Stimulated activated CD8-positive, alpha-beta memory T cell treated with anti-CD3 and anti-CD28 coated beads, Interleukin-2, amount 100 ng/mL, for 1 hour (primary cell): ENCODE measurements at places on chromosomes 6 and 20.
A peak's percentile ranks its signal among the peaks of the same experiment; 100 is the strongest.

GRCh38 chr6:113495521-113495920 lies 361.6 kb upstream of the MARCKS start:
- DNase-seq, result no peak

GRCh38 chr6:136307351-136307750 lies 17.7 kb upstream of the BCLAF1 start:
- no peak for DNase-seq

- DNase-seq, result no peak
These were observed 15.8 kb downstream of the POM121L2 start for GRCh38 chr6:27296106-27296783.

- no peak for DNase-seq
These were observed 155.8 kb downstream of the MBOAT1 start for GRCh38 chr6:20056350-20056992.

GRCh38 chr6:45685076-45685475 lies 307.3 kb upstream of the SUPT3H start:
- DNase-seq, result no peak

- DNase-seq, result no peak
These were observed 32.3 kb upstream of the PLEKHG1 start for GRCh38 chr6:150567380-150567779.

- DNase-seq, result no peak
These were observed 10.9 kb downstream of the MOCS1 start for GRCh38 chr6:39923394-39923793.

- DNase-seq, result no peak
These were observed 52.1 kb downstream of the YTHDF1 start for GRCh38 chr20:63163596-63164483.

DNA sequence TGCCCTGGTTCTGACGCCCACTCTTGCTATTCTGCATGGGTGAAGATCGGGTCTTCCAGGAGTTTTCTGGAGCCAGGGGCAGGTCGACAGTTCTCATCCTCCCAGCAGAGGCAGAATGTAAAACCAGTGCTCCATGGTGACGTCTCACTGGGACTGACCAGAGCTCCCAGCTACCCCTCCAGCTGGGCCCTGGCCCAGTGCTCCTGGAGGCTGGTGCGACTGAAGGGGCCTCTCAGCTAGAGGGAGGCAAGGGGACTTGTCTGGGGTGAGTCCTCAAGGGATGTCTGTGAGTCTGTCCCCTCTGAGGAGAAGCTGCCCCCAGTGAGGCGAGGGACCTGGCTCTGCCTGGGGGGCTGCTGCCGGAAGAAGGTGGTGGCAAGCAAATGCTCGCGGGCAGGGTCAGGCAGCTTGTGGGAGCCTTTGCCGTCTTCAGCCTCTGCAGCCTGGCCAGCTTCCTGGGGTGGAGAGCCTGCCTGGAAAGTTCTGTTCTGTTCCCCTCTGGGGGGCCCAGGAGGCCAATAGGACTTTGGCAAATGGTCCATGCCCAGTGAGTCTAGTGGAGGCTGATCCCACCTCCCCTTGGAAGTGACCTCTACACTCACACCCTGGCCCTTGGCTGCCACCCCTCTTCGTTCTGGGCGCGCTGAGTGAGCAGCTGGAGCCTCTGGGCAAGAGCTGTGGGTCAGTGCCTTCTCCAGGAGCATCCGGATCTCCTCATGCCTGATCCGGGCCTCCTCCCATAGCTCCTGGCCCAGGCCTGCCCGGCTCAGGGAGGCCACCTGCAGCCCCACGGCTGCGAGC lies 47.5 kb downstream of the KIAA1755 start:
- DNase-seq, result no peak

DNA sequence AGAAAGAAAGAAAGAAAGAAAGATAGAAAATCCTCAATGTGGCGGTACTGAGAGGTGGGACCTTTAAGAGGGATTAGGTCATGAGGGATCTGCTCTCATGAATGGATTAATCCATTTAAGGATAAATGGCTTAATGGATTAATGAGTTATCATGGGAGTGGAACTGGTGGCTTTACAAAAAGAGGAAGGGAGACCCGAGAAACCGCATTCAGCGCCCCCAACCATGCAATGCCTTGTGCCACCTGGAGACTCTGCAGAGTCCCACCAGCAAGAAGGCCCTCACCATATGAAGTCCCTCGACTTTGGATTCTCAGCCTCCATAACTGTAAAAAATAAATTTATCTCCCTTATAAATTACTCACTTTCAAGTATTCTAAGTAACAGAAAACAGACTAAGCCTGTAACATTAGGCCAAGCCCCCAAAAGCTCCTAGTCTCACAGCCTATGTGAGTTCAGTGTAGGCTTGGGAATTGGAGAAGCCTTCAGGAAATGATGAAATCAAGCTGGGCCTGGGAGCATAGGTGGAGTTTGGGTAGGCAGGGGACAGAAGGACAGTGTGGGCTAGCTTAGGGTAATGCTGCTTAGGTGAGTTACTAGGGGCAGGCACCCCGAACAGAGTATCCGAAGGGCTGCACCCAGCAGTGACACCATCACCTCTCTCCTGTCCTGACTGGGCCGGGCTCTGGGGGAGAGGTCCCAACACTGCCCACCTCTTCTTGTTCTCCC lies 36.2 kb upstream of the RNF24 start:
- no peak for DNase-seq

GRCh38 chr6:125101631-125102030 lies 51.9 kb upstream of the TPD52L1 start:
- no peak for DNase-seq

DNA sequence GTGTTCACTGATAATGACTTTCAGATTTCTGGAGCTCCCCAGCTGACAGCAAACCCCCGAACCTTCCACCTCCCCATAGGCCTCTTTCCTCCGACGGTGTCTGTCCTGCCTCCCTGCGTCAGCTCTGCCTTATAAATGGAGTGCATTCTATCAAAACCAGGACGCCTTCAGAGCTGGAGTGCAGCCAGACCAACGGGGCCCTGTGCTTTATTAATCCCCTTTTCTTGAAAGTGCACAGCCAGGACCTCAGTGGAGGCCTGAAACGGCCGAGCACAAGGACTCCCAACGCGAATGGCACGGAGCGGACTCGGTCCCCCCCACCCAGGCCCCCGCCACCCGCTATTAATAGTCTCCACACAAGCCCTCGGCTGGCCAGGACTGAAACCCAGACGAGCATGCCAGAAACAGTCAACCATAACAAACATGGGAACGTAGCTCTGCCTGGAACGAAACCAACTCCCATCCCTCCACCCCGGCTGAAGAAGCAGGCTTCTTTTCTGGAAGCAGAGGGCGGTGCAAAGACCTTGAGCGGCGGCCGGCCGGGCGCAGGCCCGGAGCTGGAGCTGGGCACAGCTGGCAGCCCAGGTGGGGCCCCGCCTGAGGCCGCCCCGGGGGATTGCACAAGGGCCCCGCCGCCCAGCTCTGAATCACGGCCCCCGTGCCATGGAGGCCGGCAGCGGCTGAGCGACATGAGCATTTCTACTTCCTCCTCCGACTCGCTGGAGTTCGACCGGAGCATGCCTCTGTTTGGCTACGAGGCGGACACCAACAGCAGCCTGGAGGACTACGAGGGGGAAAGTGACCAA lies 42.3 kb upstream of the NAA20 start:
- no peak for DNase-seq

DNA sequence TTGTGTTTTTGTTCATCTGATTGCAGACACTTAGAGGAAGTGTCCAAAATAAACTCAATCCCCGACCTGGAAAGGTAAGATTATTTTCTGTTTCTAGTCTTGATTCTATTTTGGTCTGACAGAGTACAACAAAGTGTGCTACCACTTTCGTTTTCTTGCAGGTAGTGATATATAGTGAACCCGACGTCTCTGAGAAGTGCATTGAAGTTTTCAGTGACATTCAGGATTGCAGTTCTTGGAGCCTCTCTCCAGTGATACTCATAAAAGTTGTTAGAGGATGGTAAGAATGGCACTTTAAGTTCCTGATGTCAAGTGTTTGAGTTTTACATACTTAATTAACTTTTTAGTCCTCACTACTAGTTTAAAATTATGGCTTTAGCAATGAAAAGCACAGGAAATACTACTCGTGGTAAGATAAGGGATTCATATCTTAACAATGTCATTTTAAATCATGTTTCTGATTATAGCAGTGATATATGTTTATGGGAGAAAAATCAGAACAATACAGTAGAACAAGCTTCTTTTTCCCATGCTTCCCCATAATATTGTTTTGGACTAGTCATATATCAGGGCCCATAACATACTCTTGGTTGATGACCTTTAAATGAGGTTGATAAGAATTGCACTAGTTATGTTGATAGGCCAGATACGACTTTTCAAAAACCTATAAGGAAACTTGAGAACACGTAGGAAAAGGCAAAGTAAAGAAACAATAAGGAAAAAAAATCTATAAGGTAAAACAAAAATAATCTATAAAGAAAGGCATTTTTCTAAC lies 104.0 kb downstream of the RTN4IP1 start:
- DNase-seq, result no peak

GRCh38 chr6:76752841-76753240 lies 680.4 kb upstream of the IMPG1 start:
- DNase-seq, result no peak

DNA sequence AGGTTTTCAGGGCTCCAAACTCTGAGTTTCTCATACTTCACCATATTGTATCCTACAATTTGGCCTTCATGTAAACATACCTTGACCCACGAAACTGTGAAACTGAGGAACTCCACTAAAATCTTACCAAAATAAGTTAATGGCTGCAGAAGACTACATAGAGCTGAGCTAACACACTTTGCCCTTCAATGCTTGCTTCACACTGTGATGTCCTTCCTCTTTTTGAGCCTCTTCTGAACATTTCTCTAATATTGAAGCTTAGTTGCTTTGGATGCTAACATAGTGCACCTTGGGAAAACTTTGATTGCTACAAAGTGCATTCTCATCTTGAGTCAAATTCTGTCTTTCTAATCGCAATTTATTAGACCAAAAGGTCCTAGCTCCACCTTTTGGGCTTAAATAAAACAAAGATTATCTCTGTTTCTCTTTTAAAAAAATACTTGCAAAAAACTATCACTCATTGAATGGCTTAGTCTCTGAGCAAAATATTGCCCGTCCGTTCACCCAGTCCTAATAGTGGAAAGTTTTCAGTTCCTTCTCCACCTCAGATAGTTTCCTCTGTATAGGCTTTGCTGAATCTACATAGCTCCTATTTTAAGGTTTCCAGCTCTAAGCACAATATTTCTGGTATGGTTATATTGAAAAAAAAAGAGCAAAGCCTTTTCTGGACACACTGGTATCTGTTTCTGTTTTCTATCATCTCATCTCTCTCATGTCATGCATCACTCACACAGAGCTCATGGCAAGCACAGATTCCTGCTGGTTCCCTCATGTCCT lies 494.6 kb downstream of the RFPL4B start:
- DNase-seq, result no peak

- no peak for DNase-seq
These were observed 13.0 kb downstream of the EFCAB8 start for GRCh38 chr20:32871627-32872160.

DNA sequence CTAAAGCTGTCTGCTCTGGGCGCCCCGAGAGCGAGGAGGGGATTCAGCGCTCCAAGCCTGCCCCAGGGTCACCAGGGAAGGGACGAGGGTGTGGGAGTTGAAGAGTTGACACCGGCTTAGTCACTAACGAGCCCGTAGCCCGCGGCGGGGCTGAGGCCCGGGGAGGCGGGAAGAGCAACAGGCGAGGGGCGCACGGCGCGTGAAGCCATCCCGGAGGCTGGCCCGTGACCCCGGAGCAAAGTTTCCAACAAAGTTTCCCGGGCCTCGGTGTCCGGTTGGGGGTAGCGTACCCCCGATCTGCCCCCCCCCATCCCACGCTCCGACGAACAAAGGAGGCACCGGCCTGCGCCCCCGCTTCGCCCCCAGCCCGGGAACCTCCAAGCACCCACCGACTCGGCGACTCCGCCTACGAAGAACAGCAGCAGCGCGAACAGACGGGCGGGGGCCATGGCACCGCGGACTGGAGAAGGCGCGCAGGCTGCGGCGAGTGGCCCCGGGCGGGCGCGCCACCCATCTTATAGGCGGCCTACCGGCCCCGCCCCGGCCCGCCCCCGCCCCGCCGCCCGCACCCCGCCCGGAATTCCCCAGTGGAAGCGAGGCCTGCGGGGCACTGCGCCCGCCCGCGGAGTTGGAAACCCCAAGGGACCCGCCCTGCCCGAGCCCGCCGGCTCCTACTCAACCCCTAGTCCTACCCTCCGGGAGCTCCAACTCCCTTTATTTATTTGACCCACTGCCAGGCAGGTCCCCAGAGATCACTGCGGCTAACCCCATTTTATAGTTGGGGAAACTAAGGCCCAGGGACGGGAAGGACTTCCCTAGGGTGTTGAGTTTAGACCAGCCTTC lies at the start of gene SDC4:
Gene SDC4 (minus strand): TSS at position 489 of the 843 bp plus-strand sequence. CDS start 40 bp downstream, at position 449.
- peak; percentile 15 for DNase-seq

- DNase-seq, result no peak
These were observed 33.2 kb upstream of the TAF8 start for GRCh38 chr6:42017021-42017643.

DNA sequence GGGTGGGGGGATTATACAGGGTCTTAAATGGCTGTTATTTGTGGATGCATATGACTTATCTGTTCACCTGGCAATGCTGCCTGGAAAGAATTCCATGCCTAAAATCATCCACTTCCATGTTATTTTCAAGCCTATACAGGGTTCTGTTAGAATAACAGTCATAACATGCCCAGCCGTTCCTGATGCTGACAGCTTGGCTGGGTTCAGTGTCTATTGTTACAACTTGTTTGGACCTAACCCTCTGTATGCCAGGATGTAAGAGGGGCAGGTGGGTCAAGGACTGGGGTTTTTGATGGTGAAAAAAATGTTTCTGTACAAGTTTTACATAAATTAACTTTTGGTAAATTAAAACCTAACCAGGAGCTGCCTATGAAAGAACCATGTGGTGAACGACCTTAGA lies 79.8 kb downstream of the GINS1 start:
- DNase-seq, result no peak

- no peak for DNase-seq
These were observed 3.9 kb upstream of the SDCBP2 start for GRCh38 chr20:1332749-1333300.

DNA sequence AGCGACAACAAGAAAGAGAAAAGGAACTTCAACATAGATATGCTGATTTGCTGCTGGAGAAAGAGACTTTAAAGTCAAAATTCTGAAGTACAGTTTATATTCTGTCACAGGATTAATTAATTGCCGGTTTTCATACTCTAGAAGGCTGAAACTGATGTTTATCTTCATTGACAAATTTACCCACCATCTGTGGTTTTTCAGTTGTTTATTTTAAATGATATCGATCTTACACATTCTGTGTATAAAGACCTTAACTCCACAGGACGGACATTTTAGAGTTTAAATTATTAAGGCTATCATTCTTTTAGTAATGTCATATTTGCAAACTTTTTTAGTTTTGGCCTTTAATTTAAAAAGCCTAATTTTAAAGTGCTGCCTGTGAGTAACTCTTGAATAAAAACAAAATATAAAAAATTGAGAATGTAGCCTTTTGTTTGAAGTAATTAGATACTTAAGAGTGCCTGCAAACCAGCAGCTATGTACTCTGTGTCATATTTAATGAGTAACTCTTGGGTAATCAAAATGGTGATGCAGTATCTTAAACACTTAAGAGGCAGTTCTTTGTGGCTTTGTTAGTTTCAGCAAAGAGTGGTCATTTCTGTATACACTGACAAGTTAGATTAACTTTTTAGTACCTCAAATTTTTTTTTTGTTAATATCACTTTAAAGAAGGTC lies 59.3 kb downstream of the CDC5L start:
- DNase-seq, result no peak
